ENCODE measurements at places on chromosomes 13 and 19.

DNA sequence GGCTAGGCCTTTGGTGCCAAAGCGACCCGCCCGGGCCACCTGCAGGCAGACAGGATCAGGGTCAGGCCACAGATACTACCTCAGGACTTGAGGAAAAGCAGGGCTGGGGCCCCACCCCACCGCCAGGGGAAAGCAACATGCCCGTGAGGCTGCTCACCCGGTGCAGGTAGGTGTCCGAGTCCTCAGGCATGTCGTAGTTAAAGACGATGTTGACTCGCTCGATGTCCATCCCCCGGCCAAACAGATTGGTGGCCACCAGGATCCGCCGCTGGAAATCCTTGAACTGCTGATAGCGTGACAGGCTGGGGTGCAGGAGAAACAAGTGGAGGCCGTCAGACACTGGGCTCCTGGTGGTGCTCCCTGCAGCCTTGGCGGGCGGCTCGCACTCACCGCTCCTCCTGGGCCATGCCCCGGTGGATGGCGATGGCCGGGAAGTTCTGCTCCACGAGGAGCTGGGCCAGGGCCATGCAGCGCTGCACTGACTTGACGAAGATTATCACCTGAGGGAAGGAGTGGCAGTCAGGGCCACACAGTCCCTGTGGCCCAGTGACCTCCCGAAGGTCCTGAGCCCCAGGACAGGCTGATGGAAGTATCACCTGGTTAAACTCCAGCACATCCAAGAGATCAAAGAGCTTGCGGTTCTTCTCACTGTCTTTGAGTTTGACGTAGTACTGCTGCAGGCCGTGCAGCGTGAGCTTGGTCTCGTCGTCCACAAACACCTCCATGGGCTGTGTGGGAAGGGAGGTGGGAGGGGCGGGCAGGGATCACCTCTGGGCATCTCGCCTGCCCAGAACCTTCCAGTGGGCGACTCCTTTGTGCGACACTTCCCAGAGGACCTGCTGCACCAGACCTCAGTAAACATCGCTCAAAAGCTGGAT lies 9.8 kb downstream of the DDX39A start:
- DNase-seq = no peak

DNA sequence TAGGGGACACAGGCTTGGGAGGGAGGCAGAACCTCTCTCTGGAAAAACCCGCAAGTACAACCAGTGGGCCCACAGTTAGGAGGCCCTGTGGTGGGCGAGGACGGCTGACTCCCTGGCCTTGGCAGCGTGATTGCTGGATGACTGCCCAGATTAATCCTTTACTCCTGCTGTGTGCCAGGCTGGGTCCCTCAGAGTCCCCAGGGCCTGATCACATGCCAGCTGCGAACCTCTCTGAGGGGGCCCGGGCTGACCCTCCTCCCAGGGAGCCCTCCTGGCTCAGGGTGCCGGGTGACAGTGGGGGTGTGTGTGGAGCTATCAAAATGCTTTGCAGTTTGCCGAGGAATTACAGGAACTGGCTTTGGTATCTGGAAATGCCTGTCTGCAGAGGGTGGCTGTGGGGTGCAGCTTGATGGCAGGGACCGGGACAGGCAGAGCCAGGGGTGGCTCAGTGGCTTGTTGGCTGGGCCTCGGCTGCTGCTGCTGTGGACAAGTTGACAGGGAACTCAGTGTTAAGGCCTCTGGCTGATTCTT lies 48.9 kb downstream of the DNM2 start:
- no peak for DNase-seq

- no peak for DNase-seq
Observed at GRCh38 chr13:29835280-29836061, 14.9 kb downstream of the UBL3 start.

- DNase-seq = no peak
Observed at GRCh38 chr19:48135411-48135810, 24.8 kb upstream of the PLA2G4C start.

DNA sequence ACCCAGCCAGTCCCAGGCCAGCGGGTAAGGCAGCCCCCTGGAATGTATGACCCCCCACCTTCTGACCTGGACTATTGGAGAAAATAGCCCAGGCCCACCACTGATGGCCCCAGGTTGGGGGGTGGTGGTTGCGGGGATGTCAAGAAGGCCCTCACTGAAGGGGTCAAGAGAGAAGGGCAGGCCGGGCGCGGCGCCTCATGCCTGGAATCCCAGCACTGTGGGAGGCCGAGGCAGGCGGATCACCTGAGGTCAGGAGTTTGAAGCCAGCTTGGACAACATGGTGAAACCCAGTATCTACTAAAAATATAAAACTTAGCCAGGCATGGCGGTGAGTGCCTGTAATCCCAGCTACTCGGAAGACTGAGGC lies 1.5 kb upstream of the ADAMTSL5 start:
- no peak for DNase-seq

- no peak for DNase-seq
Observed at GRCh38 chr13:73481886-73482445, 423.2 kb downstream of the KLF5 start.
